DMS79 treated with DMSO at 0.1 percent for 48 hours (cell line): ENCODE measurements at places on chromosomes 2 and 18.

- DNase-seq = peak; percentile 92
Observed at GRCh38 chr2:109722026-109722425, 72.1 kb upstream of the RGPD5 start.

- DNase-seq = no peak
Observed at GRCh38 chr2:196935432-196935831, 8.9 kb upstream of the PGAP1 start.

GRCh38 chr2:168565112-168565511 is 109.0 kb downstream of the CERS6 start:
- DNase-seq = no peak

- no peak for DNase-seq
Observed at GRCh38 chr2:24838541-24838940, 45.3 kb downstream of the CENPO start.

DNA sequence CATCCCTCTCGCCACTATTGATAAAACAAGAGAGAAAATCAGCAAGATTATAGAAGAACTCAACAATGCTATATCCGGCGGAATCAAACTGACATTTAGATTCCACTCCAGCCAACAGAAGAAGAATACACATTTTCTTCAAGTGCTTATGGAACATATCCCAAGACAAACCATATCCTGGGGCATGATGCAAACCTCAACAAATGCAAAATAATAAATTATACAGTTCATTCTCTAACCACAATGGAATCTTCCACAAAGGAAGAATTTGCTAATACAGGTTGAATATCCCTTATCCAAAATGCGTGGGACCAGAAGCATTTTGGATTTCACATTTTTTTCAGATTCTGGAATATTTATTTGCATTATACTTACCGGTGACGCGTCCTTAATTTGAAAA is 51.4 kb upstream of the YPEL5 start:
- DNase-seq = no peak

DNA sequence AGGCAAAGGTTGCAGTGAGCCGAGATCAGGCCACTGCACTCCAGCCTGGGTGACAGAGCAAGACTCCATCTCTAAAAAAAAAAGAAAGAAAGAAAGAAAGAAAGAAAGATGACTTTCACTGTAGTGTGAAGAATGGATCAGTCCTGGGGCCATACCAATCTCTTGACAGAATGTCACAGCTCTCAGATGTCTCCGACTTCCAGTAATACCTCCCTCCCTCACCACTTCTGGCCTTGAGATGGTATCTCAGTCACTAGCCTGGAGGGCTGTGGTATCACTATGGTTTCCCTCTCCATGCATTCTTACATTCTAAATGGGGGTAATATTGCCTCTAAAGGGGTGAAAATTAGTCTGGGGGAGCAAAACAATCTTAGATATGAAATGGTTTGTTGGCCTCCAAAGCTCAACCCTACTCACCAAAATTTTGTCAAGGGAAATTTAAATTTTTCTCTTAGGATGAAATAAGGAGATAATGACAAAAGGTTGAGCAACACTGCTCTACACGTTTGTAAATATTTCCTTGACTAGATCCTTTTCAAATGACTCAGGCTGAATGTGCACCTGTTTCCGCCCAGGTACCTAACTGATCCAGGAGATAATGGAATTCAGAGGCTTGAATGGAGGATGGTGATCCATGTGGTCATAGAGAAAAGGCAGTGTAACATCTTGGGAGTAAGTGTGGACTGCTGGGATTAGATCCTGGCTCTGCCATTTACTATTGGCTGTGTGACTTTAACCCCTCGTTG is 19.9 kb upstream of the SPRED2 start:
- DNase-seq = no peak

GRCh38 chr18:48813321-48813720 is 137.4 kb downstream of the SMAD7 start:
- no peak for DNase-seq

DNA sequence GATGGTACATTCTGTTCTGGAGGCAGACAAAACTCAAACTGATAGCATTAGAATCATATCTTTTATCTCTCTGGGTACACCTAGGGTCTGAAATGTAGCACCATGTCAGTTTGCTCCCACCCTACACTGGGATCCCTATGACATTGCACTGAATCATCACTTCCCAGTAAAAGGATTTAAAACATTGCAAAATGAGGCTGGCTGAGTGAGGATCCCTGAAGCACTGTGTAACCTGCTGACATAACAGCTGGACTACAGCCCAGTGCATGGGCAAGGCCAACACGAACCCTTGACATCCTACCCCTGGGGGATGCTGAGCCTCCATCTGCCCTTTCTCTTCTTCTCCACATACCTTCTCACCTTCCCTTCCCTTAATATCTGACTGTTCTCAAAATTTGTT is 253.2 kb downstream of the TTC32 start:
- no peak for DNase-seq

GRCh38 chr18:45236676-45237075 is 378.6 kb upstream of the SLC14A2 start:
- no peak for DNase-seq

- DNase-seq = no peak
Observed at GRCh38 chr2:68431316-68431972, 35.6 kb downstream of the FBXO48 start.

DNA sequence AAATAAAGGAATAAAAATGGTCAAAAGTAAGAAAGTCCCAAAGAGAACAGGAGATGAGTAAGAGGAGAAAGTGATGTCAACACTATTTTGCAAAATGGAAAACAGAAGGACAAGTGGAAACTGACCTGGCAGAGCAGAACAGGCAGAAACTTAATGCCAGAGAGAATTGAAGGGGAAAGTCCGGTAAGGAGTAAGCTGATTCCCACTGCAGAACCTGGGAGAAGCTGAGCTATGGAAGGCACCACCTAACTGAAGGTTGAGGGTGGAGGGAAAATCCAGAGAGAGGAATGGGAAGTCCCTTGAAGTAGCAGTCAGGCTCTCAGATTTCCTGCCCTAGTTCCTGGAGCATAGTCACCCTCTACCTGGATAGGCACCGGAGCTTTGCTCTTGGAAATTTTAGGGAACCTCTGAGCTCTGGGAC is 59.8 kb downstream of the MOGAT1 start:
- DNase-seq = no peak

DNA sequence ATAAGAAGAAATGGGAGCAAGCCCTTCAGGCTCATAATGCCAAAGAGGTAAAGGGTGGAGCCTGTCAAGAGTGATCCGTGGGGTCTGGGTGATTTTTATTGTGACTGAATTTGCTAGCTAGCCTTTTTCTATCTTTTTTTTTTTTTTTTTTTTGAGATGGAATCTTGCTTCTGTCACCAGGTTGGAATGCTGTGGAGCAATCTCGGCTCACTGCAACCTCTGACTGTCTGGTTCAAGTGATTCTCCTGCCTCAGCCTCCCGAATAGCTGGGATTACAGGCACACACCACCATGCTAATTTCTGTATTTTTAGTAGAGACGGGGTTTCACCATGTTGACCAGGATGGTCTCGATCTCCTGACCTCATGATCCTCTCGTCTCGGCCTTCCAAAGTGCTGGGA is 29.1 kb downstream of the DRC1 start:
- no peak for DNase-seq

DNA sequence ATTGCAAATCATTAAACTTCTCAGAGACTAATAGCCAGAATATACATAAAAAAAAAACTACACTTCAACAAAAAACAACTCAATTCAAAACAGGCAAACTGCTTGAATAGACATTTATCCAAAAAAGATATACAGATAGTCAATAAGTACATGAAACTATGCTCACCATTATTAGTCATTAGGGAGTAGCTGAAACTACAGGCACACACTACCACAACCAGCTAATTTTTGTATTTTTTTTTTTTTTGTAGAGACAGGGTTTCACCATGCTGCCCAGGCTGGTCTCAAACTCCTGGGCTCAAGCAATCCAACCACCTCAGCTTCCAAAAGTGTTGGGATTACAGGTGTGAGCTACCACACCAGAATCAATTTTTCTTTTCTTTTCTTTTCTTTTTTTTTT is 16.9 kb downstream of the RPRD1A start:
- DNase-seq = no peak

DNA sequence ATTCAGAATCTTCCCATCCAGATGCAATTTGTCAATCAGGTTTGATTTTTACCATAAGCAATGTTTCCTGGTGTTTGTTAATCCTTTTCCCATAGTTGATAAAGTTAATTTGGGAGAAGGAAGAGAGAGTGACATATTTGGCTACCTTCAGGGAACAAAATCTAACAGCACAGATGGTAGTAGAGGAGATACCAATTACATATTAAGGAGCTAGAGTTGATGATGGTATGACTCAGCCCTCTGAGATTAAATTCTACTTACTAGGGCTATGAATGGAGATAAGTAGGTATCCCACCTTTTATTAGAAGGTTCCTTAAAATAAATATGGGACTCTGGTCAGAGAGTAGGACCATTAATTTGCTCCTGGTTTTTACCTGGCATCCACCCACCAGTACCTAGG is 139.7 kb downstream of the EHBP1 start:
- DNase-seq = no peak

DNA sequence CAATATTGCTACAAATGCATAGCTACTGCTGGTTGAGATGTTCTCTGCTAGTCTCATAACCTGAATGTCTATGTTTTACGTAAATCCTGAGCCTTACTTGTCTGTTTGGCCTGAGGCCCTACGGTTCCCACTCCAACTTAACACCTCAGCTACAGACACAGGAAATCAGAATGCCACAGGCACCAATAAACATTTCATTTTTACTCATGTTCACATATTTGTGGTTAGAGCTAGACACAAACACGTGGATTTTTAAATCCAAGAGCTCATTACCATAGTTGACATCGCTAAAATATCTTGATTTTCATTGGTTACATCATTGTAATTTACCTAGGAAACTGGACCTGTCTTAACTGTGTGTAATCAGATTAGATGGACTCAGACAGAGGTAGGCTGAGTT is 263.8 kb upstream of the CDH19 start:
- no peak for DNase-seq

- no peak for DNase-seq
Observed at GRCh38 chr18:6313415-6313814, 101.3 kb downstream of the L3MBTL4 start.

GRCh38 chr2:152363936-152364335 is 29.0 kb downstream of the FMNL2 start:
- DNase-seq = no peak

GRCh38 chr2:64863097-64863820 is 125.9 kb upstream of the SLC1A4 start:
- DNase-seq = no peak

- no peak for DNase-seq
Observed at GRCh38 chr18:61398961-61399705, 65.9 kb downstream of the CDH20 start.

DNA sequence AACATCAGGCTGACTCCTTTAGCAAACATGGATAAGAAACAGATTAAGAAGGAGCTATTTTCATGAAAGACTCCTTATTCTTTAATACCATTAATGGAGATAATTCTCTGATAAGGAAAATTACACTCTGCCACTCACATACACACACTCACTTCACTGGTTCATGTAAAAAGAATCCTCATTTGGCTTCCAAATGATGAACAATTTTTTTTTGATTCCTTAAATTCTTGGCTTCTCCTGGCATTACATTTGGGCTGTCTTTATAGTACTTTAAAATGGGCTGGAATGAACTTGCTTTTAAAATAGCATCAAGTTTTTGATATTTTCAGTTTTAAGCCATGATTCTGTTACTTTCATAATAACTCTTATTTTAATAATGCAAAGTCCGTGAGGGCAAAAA is 328.6 kb downstream of the SLC8A1 start:
- no peak for DNase-seq

DNA sequence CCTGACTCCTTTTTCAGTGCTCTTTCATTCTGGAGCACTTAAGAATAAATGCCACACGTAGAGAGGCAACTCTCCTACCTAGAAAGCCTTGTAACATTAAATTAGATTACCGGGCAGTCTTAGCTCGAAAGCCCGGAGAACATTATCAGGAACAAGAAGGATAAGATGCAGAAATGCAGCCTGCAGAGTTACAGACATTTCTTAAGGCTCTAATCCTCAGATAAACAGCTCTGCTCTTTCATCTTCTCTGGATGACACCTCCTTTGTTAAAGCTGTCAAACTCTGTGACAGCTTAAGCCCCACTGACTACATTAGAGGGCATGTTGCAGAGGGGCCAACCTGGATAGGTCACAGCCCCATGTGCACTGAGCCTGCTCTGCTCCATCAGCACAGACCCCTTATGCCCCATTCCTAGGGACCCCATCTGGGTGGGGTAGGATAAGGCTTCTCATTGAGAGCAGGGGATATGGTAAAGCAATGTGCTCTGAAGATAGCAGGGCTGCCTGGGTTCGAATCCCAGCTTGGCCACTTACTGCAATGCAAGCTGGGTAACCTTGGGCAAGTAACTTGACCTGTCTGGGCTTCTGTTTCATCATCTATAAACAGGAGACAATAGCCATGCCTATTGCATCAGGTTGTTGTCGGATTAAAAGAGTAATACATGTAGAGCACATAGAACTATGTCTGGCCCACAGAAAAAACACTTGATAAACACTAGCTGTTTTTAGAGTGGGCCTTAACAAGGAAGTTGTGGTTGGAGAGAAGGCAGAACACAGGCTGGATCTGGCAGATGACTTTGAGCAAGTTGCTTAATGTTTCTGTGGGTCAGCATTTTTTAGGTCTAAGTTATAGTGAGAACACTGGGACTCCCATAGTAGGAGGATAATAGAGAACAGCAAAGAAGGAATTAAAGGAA is 111.4 kb downstream of the THNSL2 start:
- DNase-seq = no peak

DNA sequence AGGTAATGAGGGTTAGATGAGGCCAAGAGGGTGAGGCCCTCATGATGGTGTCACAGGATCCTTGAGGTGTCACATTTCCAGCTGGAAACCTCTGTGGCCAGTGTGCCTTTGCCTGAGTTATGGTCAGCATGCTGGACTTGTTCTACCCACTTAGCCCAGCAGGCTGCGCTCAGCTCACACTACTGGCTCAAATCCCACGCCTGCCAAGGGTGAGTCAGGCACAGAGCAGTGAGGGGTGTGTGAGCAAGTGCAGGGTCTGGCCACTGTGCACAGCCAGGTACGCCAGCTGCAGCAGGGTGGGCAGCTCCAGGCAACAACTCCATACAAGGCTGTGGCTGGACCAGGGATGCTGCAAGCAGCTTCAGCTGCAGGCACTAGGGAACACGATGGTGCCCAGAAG is 616.6 kb upstream of the FSHR start:
- DNase-seq = no peak

DNA sequence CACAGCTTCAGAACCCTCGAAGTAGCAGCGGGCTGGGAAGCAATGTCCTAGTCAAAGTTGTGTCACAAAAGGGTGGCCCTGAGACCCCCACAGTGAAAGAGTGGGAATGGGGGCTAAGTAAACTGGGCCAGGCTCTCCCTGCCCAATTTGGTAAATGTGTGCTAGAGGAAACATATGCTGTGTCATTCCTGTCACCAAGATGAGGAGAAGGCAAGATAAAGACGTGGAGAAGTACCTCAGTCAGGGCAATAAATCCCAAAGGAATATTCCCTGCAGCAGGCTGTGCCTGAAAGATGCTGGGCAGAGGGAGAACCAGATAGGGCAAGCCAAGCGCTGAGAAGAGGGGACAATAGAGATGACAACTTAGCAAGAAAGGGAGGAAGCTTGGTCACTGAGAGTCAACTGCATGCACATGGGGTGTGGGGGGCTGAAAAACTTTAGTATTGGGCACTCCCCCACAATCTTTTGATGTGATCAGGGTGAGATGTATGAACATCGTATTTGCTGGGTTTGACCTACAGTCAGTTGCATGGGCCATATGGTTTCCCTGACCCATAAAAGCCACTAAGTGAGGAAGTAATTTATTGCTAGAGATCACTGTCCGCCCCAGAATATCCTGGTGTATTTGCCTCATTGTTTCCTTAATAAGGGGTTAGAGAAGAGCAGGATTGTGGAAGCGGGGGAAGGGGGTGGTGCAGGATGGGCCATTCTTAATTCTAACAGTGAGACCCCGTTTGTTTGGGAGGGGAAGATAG is 49.9 kb upstream of the CXCR4 start:
- no peak for DNase-seq
